MCF 10A (cell line): ENCODE measurements at places on chromosomes 7 and 10. TPM values are rescaled to one million over a fixed set of nuclear protein-coding genes. Genes with fewer than 3 reads are reported as not detected.

DNA sequence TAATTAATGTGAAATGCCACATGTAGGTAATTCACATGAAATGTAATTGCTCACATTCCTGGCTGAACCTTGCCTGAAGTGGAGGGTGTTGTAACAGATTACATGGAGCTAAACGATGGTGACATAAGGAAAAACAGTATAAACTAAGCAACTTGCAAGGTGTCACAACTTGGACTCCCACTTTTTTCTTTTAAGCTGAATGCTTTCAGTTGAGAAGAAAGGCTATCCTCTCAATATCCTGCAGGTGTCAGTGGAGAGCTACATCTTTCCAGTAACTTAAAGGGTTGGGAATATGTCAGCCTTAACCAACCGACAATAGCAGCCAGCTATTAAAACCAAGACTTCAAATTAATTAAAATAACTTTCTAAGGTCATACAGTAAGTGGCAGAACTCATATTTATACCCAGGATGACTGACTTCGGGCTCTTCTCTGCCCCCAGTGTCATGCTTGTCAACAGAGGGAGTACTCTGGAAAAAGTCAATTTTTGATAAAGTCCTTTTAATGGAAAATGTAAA lies 33.7 kb downstream of the NRBF2 start:
- peak; percentile 83 for DNase-seq

DNA sequence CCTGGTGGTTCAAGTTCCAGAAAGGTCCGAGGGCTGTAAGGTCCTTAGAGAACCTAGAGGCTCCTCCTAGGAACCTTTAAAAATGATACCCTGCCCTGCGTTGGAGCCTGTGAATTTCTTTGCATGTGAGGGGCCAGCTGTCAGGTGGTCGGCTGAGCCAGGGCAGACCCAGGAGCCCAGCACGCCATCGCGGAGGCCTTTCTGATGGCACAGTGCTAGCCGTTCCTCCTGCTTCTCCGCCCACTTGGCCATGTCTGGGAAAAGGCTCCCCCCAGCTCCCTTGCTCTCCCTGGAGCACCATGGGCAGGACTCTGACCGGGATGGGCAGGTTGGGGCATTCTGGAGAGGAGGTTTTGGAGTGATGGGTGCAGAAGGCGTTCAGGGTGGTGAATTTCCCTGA lies 7.6 kb downstream of the ZNF316 start:
- DNase-seq = no peak

DNA sequence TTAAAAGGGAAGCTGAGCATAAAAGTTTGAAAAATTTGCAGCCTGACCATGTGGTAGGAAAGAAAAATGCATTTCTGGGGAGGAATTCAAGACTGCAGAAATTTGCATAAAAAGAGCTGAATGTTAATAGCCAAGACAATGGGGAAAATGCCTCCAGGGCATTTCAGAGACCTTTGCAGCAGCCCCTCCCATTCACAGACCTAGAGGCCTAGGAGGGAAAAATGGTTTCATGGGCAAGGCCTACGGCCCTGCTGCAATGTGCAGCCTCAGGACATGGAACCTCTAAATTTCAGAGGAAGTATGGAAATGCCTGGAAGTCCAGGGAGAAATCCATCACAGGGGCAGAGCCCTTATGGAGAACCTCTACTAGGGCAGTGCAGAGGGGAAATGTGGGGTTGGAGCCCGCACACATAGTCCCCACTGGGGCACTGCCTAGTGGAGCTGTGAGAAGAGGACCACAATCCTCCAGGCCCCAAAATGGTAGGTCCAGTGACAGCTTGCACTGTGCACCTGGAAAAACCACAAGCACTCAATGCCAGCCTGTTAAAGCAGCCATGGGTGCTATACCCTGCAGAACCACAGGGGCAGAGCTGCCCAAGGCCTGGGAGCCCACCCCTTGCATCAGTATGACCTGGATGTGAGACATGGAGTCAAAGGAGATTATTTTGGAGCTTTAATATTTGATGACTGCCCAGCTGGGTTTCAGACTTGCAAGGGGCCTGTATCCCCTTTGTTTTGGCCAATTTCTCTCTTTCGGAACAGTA lies 243.8 kb downstream of the DNAJB9 start:
- no peak for DNase-seq

DNA sequence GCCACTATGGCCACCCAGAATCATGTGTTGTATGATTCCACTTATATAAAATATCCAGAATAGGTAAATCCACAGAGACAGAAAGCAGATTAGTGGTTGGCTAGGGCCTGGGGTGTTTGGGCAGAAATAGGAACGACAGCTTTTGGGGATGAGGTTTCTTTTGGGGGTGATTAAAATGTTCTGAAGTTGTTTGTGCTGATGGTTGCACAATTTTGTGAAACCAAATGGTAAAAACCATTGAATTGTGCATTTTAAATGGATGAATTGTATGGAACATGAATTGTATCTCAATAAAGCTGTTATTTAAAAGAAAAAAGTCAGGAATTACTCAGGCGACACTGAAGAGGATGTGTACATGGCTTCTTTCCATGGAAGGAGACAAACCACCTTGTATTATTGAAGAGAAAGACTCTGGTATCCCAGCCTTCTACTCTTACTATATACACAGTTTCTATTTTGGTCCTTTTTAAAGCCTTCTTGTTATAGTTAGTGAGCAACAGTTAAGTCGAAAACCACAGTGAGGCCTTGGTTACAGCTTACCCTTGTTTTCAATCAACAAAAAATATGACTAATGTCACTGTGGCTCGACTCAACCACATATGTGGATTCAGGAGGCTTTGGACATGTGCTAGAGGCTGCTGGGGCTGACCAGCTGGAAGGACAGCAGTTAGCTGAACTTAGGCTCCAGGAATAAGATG lies 57.1 kb upstream of the KMT2E start:
- no peak for DNase-seq

DNA sequence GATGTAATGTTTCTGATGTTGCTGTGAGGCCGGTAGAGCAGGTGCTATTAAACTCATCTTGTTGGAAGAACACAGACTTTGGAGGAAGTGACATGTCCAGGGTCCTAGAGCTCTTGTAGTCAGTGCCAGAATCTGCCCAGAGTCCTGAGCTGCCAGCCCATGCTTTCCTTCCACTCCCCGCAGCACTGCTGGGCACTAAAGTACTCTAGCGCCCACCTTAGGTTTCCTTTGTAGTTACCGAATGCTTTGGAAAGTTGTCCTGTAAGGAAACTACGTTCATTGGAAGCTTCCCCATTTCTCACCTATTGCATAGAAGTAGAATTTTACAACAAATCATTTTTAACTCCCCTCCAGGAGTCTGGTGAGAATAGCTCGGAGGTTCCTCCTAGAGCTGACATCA lies 11.0 kb downstream of the ZNF862 start:
- DNase-seq = no peak

The BLVRA gene
- total RNA-seq = 41.2 and 46.0 TPM in 2 replicates

The ELN gene
- not detected in 2 replicates for total RNA-seq
